ENCODE measurements at places on chromosomes 4 and X.

DNA sequence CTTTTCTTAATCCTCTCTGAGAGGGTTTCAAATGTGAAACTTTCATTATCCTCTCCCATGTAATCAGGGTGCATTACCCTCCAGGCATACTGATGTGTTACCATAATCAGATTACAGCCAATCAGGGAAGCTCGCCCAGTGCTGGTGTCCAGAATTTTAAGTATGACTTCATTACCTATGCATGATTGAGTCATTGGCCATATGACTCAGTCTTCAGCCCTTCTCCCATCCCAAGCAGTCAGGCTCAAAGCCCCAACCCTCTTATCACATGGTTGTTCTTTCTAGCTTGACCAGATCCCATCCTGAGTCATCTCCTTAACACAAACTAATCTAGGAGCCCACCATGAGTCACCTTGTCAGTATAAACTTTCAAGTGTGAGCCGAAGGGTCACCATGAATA is 1668.1 kb upstream of the AGA start:
- no peak for DNase-seq

- no peak for DNase-seq
Measured at GRCh38 chrX:72330131-72330530, 24.4 kb upstream of the CITED1 start.

DNA sequence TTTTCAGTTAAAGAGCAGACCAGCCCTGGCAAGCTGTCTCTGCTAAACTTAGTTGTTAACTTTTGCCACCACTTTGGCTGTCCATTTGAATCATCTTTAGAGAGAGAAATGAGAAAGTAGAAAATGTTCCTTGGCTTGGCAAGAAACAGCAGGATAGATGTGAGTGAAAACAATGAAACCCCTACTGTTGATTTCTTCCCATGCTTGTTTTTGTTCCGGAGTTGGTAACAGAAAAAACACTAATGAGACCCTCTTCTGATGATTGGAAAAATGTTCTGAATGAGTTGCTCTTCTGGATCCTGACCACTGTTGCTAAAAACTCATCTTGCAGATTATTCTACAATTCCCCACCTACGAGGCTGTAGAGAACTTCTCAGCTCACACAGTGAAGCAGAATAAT is 203.3 kb downstream of the MAPK10 start:
- DNase-seq, result no peak

DNA sequence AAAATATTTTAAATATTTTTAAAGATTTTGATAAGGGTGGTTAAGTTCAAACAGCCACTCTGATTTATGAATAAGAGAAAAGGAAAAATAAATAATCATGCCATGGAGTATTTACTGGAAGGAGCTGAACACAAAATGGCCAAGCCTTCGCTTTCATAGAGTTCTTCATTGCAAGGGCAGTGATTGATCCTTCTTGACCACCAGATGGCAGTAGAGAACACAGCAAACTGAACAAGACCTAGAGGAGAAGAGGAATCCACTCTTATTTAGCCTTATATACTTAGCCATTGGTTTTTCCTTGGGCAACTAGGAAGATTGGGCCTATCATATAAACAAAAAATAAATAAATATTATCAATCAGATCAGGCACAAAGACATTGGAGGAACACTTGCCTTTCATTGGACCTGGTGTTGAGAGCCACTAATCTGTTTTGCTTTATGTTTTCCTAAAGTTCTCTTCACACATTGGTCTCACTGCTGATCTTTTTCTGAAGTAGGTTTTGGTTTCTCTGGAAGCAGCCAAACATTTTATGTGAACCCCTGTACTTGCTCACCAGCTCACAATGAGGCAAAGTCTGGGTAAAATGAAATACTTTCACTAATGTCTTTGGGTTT is 58.1 kb upstream of the PARM1 start:
- DNase-seq, result no peak

DNA sequence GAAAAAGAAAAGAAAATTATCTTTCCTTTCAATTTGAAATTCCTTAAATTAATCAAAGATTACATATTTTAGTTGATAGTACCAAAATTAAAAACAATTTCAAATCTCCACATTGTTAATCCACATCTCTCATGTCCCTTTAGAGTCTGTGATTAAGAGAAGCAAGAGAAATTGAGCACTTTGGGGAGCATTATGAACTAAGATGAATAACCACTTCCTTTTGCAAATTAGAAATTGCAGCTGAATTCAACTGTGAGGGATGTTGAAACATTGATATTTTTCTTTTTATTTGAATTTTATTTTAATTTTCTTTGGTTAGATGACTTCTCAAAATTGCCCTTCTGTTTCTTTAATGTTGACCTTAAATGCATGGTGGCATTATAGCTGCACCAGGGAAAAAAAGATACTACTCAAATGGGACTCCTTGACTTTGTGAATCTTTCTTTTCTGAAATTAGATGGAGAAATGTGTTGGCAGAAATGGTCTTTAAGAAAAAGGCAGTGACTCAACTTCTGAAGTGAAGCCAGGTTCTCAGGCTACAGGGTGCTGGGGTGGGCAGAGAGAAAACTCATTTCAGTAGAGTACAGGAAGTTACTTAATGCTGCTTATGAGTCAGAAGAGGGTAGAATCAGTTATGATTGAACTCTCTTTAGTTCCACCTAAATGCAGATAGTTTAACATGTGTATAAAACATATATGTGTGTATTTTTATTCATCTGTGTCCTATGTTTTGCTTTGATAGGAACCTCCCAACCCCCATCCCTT is 92.0 kb upstream of the TNIP3 start:
- no peak for DNase-seq
